ENCODE measurements at places on chromosomes 7 and 10.

DNA sequence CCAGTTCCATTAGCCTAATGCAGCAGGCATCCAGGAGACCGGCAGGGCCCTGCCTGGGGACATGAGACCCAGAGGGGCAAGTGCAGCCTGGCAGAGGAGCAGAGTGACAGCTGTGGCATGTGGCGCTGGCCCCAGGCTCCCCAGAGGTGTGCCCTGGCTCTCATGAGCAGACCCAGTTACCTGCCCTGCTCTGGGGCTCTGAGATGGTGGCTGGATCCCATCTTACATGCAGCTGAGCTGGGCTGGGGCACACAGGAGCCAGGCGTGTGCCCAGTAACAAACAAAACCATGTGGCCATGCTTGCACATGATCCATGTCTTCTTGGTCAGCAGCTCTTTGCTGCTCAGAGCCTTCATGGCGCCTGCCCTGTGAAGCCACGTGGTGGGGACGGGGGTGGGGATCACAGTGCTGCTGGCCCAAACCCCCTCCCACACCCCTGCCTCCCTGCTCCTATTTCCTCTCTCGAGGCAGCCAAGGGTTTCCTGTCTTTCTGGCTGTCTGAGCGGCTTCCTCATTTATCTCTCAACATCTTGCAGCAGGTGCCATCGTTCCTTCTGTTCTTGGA lies 40.3 kb upstream of the GTF2I start:
- peak overlapping the region; percentile 40 for H3K4me3 ChIP-seq
- no peak overlapping the region for H3K27ac ChIP-seq
- H3K27me3 ChIP-seq = peaks cover 4% of the 10 kb centered on the region
- no peak for DNase-seq

- H3K27me3 ChIP-seq = no peaks in the 10 kb centered on the region
- no peak overlapping the region for H3K27ac ChIP-seq
- no peak for DNase-seq
- H3K4me3 ChIP-seq = no peak overlapping the region
- H3K4me1 ChIP-seq = no peaks in the 10 kb centered on the region
Observed at GRCh38 chr7:146591976-146592375, 475.4 kb downstream of the CNTNAP2 start.

- no peaks in the 10 kb centered on the region for H3K36me3 ChIP-seq
- DNase-seq = no peak
- H3K27me3 ChIP-seq = no peaks in the 10 kb centered on the region
- H3K4me3 ChIP-seq = no peak overlapping the region
- no peak overlapping the region for H3K27ac ChIP-seq
Observed at GRCh38 chr7:78476851-78477405, 678.4 kb downstream of the PHTF2 start.

DNA sequence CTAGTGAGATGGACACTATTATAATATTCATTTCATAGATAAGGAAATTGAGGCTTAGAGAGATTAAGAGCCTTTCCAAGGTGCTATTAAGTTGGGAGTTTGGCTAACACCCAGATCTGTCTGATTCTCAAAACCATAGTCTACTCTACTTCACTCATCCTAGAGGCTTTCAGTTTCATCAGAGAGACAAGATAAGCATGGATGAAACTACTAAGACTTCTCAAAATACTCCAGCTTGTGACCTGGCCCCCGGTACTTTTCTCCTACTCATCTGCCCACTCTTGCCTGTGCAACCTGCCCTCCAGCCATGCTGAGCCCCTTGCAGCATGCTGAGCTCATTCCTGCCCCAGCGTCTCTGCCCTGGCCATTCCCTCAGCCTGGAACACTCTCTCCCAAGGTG lies 12.2 kb upstream of the SLC35B4 start:
- H3K27ac ChIP-seq = no peak overlapping the region
- H3K36me3 ChIP-seq = no peaks in the 10 kb centered on the region
- H3K4me3 ChIP-seq = no peak overlapping the region
- no peaks in the 10 kb centered on the region for H3K27me3 ChIP-seq
- no peaks in the 10 kb centered on the region for H3K4me1 ChIP-seq

Data from T-cell (primary cell).